ENCODE measurements at places on chromosomes 4 and X.

DNA sequence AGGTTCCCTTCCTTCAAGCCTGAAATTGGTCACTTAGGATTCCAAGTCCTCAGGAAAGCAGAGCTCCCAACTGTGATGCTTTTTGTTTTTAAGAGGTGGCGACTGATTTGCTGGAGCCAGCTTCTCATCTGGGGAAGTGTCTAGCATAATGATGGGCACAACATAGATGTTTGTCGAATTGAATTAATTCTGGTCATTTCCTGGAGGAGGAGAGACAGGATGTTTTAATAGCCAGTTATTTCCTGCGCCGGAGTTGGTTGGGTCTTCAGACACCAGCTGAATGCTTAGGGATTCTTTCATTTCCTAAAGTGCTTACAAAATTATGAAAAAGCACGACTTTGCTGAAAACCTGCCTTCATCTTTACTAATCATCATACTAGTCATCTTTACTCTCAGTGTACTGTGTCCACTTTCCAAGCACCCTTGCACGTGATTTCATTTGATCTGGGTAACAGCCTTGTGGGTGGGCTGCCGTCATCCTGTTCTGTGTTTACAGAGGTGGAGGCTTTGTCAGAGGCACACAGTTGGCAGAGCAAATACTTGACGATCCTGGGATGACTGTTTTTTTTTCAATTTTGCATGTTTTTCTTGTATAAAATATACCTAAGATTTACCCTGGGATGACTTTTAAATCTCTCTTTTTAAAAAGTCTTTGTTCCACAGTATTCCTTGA lies 49.5 kb downstream of the RGS12 start:
- no peak for DNase-seq

- no peak for DNase-seq
Observed at GRCh38 chr4:74189331-74190043, 31.6 kb downstream of the MTHFD2L start.

DNA sequence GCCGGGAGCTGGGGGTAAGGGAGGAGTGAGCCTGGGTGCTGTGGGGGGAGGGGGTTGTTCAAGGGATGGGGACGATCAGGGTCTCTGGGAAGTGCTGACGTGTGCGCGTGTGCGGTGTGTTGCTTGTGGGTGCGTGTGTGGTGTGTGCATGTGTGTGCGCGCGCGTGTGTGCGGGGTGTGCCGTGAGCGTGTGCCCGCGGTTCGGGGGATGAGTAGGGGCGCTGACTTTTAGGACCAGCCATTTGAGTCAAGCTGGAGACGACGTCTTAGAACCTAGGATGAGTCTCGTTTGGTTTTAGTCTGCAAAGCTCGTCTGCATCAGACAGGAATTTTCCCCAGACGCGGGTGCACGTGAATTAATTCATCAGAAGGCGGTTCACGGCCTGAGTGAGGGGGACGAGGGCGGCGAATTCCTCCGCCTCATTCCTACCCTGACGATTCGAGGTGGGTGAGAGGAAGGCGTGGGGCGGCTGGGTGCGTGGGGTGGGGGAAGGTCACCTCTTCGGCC lies 950 bp upstream of the TMEM271 start:
- no peak for DNase-seq

DNA sequence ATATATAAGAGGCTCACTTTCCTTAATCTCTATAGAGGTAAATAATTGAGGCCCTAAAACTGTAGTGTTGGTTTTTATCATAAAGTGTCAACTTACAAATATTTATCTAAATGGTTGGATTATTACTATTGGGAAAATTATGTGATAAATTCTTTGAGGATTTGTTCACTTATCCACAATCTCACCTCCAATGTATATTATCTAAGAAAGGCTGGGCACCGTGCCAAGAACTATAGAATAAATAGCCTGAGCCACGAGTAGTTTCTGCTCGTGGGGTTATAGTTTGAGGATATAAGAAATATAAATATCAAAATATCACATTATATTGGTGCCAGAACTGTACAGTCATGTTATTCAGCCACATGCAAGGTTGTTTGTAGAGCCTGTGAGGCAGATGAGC lies 177.9 kb downstream of the VEGFC start:
- DNase-seq, result no peak

- DNase-seq, result no peak
Observed at GRCh38 chr4:185592845-185593488, 57.7 kb upstream of the PDLIM3 start.

- no peak for DNase-seq
Observed at GRCh38 chrX:115452251-115452650, 108.7 kb upstream of the PLS3 start.

DNA sequence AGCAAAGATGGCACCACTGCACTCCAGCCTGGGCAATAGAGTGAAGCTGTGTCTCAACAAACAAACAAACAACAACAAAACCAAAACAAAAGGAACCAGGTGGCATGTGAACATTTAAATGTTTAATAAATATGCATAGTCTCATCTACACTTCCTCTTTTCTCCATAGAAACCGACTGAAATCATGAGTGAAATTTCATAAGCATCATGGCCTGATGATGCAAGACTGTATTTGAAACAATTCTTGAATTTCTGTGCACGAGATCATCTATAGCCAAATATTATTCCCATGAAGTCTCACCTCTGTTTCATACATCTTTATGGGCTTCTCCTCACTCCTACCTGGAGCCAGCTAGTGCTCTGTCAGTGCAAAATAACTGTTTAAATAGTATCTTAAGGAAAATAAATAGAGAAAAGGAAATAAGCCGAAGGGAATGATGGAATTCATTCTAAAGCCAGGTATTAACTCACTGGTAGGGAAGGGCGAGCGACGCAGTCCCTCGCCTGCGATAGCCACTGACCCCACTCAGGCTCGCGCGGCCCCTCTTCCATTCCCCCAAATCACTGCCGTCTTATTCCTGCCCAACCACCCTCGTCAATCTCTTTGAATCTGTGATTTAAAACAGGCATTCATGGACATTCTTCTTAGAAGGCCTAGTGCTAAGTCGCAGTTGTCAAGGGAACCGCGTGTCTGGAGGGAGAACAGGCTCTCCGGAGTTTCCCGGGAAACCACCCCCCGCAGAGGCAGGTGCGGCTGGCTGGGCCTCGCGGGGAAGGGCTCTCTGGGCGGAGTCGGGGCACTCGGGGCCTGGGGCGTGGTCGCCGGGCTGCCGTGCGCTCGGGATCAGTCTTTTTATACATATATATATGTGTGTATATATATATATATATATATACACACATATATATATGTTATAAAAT lies 52.4 kb upstream of the TRIM2 start:
- DNase-seq, result no peak

DNA sequence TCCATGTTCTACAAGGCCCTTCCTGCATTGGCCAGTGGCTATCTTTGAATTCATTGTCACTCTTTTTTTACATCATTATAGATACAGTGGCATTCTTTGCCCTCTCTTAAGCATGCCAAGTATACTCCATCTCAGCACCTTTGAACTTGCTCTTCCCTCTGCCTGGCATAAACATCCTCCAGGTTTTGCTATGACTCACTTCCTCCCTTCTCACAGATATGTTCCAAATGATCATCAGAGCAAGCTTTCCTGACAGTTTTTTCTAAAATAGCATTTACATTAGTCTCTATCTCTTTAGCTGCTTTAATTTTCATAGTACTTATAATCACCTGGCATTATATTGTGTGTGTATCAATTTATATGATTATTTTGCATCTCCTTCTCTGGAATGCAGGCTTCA lies 553.3 kb upstream of the MAGEB2 start:
- DNase-seq, result no peak

GRCh38 chr4:149951152-149951900 lies 126.9 kb upstream of the DCLK2 start:
- no peak for DNase-seq

GRCh38 chr4:105712766-105713165 lies 4.2 kb downstream of the GSTCD start:
- DNase-seq, result no peak

GRCh38 chr4:1321946-1322650 lies 24.9 kb upstream of the UVSSA start:
- no peak for DNase-seq

DNA sequence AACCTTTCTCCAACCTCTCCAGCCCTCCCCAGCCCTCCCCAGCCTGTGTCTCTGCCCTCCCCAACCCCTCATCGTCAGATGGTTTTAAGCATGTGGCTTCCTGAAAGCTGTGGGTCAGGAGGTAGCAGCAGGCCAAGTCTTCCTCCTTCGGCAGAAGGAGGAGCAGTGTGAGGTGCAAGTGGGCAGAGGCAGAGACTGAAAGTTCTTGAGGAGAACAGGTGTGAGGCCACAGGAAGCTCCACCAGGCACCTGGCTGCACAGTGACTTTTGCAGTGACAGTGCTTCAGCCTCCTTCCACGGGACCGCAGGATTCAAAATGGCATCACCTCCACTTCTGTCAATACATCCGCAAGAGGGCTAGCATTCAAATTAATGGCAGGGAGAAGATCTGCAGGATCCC lies 203.9 kb upstream of the LEF1 start:
- no peak for DNase-seq

- DNase-seq, result no peak
Observed at GRCh38 chrX:39815631-39816030, 282.1 kb downstream of the BCOR start.

GRCh38 chrX:15194146-15194545 lies 75.7 kb downstream of the ASB9 start:
- DNase-seq, result no peak

DNA sequence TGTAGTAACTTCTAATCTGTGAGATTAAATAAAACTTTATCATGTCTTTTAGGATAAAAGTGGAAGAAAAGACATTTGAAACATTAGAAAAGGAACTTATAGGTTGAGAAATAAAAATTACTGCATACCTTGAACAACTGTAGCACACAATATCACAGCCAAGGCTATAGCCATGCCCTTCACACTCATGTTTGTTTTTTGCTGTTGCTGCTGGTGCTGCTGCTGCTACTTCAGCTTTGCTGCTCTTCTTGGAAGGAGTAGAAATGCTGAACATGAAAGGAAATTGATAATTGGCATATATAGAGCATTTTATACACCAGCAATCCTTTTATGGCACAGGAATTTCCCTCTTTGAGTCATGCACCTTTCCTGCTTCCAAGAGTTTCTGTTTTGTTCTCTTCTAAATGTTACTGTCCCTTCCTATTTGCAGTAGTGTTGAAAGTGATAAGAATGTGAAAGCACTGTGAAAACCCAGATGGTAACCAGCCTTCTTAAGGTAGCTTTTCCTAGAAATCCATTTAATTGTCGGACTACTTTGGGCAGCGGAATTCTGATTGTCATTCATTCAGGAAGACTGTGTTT lies at the start of gene CXCL11:
Gene CXCL11 (minus strand): TSS at position 272 of the 582 bp plus-strand sequence. CDS start 83 bp downstream, at position 189.
- DNase-seq, result no peak

- no peak for DNase-seq
Observed at GRCh38 chr4:173506597-173507211, 23.3 kb downstream of the HAND2 start.

- DNase-seq, result no peak
Observed at GRCh38 chr4:27040356-27040755, 179.7 kb downstream of the STIM2 start.

GRCh38 chr4:122787940-122788339 lies 38.7 kb upstream of the FGF2 start:
- no peak for DNase-seq

- no peak for DNase-seq
Observed at GRCh38 chrX:85993539-85994197, 53.7 kb downstream of the CHM start.

GRCh38 chr4:109921384-109921808 lies 8.7 kb downstream of the EGF start:
- no peak for DNase-seq

GRCh38 chrX:48752498-48752897 lies 9.0 kb upstream of the GLOD5 start:
- no peak for DNase-seq

GRCh38 chr4:14917298-14917633 lies 85.0 kb upstream of the CPEB2 start:
- DNase-seq, result no peak

GRCh38 chrX:110430293-110431076 lies 71.8 kb downstream of the RTL9 start:
- DNase-seq, result no peak

DNA sequence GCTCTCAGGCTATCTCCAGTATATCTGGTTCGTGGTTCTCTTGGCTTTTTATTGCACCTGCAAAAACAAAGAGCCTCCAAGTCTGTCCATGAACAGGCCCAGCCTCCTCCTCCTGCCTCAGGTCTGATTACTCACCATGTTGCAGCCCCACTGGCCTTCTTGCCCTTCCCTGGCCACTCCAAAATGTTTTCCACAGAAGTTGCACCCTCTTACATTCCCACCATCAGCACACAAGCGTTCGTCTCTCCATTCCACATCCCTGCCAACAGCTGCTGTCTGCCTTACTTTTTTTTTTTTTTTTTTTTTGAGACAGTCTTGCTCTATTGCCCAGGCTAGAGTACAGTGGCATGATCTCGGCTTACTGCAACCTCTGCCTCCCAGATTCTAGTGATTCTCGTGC lies 86.7 kb downstream of the RFC1 start:
- no peak for DNase-seq

GRCh38 chr4:142719854-142720541 lies 126.1 kb downstream of the INPP4B start:
- DNase-seq, result no peak

DNA sequence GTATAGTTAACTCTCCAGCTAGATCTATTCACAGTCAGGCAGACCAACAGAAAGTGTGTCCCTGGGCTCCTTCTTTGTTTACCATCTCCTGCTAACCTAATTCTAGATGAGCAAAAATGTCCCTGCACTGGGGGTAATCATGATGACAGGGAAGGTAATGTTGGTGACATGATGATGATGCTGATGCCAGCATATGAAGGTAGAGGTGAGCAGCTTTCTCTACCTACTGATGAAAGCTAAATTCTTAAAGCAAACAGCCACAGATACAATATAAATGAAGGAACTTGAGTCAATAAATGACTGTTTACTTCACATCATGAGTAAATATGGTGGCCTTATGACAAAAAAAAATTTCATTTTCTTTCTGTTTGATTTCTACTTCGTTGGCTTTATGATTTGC lies 78.5 kb downstream of the NKX6-1 start:
- DNase-seq, result no peak

DNA sequence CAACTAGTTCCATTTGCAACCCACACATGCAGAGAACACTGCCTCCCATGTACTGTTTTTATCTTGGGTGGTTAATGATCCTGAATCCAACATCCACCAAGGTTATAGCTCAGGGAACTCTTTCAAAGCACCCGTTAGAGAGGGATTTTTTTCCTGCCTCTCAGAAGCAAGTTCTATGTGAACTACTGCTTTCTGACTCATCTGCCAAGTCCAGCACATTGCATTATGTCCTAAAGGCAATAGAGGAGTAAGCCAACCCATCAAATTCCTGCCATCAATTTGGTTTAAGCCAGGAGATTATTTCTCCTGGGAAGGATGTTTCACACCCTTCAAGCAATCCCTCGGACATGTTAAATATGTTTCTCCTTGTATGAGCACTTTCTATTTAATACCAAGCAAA lies 334.5 kb downstream of the GASK1B start:
- DNase-seq, result no peak

Data from activated T-cell treated with anti-CD3 and anti-CD28 coated beads for 48 hours (primary cell).